ENCODE measurements at places on chromosomes 2 and 18.

- no peak for DNase-seq
Observed at GRCh38 chr2:98727369-98728087, 3.4 kb downstream of the MGAT4A start.

DNA sequence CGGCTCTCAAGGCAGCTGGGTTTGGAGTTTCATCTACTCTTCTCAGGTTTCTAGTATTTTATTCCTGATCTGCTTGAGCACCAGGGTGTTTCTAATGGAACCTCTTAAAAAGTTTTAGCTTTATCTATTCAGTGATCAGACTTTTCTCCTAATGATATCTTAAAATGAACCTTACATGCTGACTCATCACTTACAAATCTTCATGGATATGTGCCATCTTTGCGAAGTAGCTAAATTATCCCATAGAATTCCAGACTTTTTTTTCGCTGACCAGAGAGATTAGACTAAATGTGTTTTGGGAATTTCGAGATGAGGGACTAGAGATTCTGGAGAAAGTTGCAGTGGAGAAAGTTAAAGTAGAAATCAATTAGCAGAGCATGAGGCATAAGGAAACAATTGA is 401.0 kb downstream of the GRB14 start:
- no peak for DNase-seq

GRCh38 chr2:27860111-27860510 is 30.1 kb downstream of the RBKS start:
- no peak for DNase-seq

DNA sequence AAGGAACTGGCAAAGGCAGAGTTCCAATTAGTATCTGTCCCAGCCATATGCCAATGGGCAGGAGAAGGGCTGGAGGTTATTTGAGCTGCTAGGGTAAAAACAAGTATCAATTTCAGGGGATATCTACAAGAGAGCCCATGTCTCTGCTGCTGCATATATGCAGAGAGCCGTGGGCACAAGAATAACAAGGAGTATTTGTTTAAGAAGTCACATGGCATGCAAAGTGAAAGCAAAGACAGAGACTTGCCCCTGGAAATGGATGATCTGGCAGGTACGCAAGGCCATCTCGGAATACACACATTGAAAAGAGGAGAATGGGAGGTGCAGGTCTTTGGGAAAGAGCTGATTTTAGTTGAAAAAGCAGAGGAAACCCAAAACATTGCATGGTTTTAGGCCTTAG is 170.6 kb downstream of the EVA1A start:
- DNase-seq, result no peak

- DNase-seq, result no peak
Observed at GRCh38 chr2:218680061-218680460, 8.2 kb downstream of the STK36 start.

DNA sequence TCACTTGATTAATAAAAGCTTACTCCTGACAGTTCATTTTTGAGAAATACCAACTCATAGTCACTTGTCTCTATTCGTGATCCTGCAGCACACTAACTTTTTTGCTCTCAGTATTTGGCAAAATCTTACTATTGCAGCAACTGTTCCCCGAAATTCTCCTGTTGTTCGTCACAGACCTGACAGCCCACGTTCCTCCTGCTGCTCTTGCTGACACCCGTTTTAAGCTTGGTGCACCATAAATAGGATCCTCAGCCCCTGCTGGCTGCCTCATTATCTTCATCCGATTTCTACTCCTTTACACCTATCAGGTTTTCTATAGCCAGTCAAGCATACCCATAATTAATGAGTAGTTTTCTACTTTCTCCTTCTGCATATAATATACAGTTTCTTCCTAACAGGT is 368.8 kb downstream of the PLCL1 start:
- no peak for DNase-seq

Measured in memory B cell (primary cell).